ENCODE measurements at places on chromosomes 12 and 14.

DNA sequence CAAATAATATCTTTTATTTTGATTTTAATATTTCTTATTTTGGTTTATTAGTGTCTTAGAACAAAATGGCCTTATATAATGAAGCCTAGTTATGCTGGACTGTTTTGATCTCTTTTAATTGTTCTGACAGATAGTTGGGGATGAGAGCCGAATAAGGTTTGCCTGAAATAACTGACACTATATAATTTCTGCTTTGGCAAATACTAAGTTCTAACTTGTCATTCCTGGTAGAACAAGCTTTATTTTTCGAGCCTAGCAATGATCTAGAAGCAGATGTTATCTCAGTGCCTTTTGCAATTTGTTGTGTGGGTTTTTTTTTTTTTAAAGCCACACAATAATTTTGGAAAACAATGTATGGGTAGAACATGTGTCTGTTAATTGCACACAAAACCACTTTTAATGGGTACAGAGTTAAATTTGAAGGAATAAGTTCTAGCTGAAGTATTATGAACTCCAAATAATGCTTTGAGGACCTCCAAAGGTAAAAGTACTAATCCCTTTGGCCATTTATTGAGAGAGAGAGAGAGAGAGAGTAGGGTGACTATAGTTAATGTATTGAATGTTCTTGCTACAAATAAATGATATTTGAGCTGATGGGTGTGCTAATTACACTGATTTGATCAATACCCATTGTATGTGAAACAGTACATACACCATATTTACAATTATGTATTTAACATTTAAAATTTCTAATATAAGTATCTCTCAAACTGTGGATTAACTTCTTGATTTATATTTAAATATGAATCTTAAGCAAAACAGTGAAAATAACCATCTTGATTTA is 35.0 kb downstream of the MDM2 start:
- DNase-seq: no peak

- DNase-seq: no peak
Observed at GRCh38 chr12:26239122-26239851, 43.9 kb downstream of the SSPN start.

GRCh38 chr14:22482085-22482694 is 106.8 kb downstream of the DAD1 start:
- no peak for DNase-seq

GRCh38 chr12:120554678-120555077 is 20.5 kb downstream of the RNF10 start:
- no peak for DNase-seq

GRCh38 chr12:94225947-94226630 is 77.7 kb downstream of the PLXNC1 start:
- DNase-seq: no peak

DNA sequence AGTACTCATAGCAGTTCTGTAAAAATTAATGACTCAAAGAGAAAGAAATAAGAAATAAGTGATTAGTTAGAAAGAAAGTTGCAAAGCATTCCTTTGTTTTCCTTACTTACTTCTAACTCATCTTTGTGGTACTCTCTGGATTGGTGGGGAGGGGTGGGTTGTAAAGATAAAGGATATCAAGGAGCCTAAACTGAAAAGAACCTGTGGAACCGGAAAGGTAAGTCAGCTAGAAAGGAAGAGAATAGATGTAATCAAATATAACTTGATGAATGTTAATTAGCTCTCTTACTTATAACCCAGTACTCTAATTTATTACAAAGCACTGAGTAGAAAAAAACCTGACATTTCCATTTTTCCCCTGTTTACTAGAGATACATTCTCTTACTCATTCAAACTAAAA is 37.5 kb upstream of the KRR1 start:
- DNase-seq: no peak

DNA sequence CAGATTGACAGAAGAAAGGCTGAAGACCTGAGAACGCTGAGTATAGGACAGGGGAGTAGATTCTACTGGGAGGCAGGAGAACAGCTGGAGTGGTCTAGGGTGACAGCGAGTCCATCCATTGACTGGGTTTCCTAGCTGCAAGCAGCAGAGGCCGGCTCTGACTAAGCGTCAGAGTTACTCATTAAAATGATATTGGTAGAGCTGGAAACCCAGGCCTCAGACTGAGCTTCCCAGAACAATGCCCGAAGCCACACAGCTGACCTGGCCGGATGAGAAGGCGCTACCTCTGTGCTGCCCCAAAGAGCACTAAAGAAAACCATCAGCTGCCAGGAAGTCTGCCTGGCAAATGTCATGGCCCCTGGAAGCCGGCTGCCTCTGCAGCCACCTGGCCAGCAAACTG is 78.5 kb upstream of the FZD10 start:
- DNase-seq: no peak

GRCh38 chr12:48015954-48016353 is 11.7 kb upstream of the COL2A1 start:
- DNase-seq: no peak

DNA sequence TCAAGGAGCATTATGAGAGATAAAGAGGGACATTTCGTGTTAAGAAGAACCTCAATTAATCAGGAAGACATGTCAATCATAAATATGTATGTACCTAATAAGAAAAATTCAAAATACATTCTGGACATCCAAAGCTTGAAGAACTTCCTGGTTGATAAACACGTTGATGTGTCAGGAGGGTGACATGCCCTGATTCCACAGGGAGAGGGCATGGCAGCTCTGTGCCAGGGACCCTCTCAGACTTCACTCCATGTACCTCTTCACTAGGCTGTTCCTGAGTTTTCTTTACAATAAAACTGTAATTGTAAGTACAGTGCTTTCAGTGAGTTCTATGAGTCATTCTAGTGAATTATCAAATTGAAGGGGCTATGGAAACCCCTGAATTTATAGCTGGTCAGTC is 163.5 kb downstream of the CFAP54 start:
- no peak for DNase-seq

GRCh38 chr14:71119075-71119474 is 211.8 kb downstream of the PCNX1 start:
- DNase-seq: no peak

DNA sequence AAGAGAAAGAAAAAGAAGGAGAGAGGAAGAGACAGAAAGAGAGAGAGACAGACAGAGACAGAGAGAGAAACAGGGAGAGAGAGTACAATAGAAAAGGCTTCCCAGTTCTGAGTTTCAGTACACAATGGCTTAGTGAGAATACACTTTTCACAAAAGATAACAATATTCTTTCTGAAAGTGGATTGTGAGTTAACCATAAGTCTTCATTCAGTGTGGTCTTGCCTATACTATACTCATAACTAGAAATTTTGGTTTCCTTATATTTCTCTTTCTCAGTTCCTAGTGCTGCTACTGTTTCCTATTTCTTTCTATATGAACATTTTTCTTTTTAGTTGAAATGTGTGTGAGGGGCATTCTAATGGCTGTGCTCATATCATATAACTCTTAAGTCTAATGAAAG is 9.3 kb downstream of the CD163L1 start:
- no peak for DNase-seq

GRCh38 chr12:102322254-102322653 is 124.6 kb upstream of the PMCH start:
- DNase-seq: no peak
